Left ventricle myocardium inferior (tissue), 1 donor: ENCODE measurements at places on chromosomes 4 and X. TPM values are rescaled to one million over a fixed set of nuclear protein-coding genes. Genes with fewer than 3 reads are reported as not detected.

DNA sequence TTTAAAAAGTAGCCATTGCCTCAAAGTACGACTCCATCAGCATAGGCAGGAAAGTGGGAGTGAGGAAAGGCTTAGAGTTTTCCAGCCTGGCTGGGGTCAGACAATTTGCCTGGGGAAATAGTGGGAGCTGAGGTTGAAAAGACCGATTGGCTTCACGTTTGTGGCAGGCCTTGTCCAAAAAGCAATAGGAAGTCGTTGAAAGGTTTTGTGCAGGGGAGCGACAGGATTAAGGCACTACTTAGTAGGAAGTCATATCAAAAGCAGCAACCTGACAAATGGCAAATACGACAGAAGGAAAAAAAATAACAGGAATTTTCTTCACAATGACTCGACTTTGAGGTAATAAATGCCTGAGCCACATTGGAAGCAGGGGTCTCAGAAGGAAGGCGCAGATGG lies 691 bp upstream of the EREG start:
- no peak for DNase-seq

DNA sequence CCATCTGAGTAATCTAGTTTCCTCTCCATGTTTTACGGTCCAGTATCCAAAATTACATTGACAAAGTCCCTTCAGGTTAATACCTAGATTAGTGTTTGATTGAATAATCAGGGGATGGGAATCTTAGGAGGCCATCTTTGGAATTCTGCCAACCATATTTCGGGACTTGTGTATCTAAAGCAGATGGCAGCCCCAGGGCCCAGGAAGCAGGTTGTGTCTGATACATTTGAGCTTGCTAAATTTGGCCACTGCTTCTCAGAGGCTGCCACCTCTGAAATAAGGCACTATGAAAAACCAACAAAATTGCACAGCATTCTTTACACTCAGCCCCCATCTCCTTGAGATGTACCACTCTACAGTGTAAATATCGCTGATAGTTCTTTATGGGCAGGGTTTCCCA lies 102.1 kb downstream of the ASB9 start:
- DNase-seq: no peak

The SLITRK4 gene
- total RNA-seq: 0.30 TPM

GRCh38 chr4:163194593-163194992 lies 27.9 kb upstream of the NAF1 start:
- DNase-seq: no peak

- peak; percentile 36 for DNase-seq
Observed at GRCh38 chr4:7766661-7767345, 172.9 kb downstream of the AFAP1 start.

DNA sequence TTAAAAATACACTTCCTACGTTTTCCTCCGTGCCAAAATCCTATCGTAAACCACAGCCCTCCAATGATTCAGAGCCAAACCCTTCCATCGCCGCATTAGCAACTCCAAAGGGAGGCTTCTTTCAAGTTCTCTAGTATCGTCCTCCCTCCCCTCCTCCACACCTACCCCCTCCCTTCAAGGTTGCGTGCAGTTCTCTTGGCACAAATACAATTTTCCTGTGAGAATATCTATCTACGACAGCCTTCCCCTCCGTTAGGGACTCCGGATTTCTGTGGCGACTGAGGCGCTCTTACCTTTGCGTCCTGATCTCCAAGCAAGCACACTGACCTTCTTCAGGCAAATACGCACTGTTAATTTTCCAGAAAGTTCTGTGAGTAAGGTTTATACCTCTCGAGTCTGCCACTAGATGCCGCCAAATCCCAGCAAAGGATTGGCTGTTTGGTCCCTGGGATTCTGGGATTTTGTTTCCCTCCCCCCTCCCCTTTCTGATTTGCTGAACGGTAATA lies 1.2 kb upstream of the MORF4L2 start:
- DNase-seq: peak; percentile 37

DNA sequence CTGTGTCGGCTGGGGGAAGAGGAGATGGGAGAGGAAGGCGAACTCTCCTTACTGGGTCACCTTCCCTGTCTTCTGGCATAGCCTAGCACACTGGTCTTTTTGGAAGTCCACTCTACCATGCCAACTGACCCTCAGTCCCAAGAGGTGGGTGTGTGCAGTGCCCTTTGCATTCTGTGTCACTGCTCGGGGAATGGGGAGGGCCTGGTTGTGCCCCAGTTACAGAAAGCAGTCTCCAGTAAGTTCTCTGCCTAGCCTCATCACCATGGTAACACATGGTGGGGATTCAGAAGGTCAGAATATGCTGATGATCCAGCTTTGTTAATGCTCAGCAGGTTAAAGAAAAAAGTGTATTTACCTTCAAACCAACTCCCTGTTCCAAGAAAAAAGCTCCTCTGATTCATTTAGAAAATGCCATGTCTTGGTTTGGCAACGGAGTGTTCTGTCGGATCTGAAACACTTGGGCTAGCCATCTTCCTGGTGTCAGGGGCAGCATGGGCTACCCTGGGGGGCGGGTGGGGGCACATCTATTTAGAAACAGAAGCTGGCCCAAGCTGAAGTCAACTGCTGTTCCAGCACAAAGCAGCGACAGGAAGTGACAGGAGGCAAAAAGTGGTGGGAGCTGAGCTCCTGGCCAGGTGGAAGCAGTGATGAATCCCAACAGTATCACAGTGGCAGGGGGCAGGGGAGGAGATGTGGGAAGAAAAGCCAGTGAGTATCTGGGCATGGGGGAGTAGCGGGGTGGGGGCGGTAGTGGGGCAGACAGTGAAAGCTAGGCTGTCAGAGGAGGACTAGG lies 37.0 kb downstream of the NSG1 start:
- DNase-seq: no peak

DNA sequence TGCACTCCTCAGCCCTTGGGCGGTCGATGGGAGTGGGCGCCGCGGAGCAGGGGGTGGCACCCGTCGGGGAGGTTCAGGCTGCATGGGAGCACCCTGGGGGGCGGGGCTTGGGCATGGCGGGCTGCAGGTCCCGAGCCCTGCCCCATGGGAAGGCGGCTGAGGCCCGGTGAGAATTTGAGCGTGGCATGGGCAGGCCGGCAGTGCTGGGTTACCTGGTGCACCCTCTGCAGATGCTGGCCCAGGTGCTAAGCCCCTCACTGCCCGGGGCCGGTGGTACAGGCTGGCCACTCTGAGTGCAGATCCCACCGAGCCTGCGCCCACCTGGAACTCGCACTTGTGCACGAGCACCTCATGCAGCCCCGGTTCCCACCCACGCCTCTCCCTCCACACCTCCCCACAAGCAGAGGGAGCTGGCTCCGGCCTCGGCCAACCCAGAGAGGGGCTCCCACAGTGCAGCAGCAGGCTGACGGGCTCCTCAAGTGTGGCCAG lies 556.3 kb downstream of the GALNTL6 start:
- no peak for DNase-seq

DNA sequence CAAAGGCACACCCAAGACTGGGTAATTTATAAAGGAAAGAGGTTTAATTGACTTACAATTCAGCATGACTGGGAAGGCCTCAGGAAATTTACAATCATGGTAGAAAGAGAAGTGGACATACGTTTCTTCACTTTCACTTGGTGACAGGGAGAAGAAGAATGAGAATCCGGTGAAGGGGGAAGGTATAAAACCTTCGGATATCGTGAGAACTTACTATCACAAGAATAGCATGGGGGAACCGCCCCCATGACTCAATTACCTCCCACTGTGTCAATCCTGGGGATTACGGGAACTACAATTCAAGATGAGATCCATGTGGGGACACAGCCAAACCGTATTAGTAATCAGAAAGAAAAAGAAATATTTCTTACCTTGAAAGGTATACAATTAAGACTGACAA lies 782.9 kb upstream of the HS3ST1 start:
- no peak for DNase-seq

GRCh38 chr4:69830560-69831269 lies 29.2 kb downstream of the SULT1E1 start:
- DNase-seq: no peak

GRCh38 chrX:51421972-51422597 lies 74.3 kb downstream of the NUDT11 start:
- DNase-seq: no peak

DNA sequence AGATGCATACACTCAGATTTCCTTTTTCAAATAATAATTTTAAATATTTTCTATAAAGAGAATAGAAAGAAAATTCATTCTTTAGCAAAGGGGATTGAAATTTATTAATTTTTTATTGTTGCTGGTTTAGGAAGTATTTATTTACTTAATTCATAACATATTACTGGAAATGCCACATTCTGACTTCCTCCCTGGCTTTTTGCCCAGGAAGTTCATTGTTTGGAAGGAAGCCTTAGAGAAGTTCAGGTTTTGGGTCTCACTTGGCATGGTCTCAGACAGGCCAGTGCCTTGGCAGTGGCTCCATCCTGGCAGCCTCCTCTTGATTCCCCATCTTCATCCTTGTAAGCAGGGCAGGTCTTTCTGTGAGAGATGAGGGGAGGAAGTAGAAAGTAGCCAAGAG lies 50.5 kb downstream of the IL15 start:
- no peak for DNase-seq

The PLAC8 gene
- total RNA-seq: 1.5 TPM

DNA sequence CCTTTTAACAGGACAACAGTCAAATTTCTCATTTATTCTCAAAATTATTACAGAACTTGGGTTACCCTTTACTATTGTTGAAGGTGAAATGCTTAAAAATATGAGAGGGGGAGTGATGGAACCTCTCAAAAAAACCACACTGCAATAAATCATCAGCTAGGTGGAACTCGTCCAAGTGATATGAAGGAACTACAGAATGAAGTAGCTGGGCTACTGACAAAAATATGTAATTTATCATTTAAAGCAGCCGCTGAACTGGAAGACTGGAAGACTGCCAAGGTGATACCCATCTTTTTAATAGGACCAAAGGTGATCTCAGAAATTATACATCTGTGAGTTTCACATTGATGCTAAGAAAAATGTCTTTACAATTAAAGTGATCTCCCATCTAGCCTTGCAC lies 597.7 kb upstream of the TENM3 start:
- no peak for DNase-seq

GRCh38 chr4:25446611-25447010 lies 69.5 kb downstream of the ANAPC4 start:
- DNase-seq: no peak

The COX7B2 gene
- not detected for total RNA-seq

DNA sequence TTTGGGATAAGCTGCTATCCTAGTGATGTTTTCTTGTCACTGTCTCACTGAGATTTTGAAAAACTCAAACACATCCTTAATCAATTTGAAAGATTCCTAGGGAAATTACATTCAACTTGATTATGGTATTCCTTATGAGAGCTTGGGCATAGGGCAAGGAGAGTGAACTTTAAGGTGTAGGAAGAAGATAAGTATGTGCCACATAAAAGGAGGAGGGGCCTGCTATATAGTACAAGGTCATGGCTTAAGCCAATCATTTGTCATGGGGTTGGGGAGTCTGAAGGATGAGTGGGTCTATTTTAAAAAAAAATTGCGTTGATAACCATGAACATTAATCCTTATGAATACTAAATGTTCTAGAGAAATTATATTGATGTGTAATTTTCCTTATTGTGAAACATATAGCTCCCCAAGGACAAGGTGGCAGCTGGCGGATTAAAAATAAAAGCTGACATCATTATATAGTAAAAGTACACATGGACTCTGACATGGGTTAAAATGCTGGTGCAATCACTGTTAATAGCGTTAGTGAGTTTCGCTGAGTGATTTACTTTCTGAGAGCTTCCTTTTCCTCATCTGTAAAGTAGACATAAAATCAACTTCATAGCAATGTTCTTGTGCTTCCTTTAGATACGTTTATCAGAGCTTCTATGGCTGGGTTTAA lies 17.4 kb downstream of the GALNT7 start:
- no peak for DNase-seq

DNA sequence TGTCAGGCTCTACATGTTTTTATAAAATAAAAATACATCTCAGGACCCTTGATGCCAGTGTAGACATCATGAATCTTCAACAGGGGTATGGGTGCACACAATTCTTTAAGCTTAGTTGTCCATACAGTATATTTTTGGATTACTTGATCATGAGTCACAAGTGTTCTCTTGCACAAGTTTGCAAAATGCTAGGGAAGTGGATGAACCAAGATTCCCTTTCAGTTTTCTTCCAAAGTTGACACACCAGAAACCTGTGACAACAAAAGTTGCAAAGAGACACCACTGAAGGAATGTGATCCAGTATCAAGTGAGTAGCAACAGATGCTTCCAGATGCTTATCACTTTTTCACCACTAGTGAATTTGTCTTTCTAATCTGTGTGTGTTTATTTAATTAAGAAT lies 1021.2 kb downstream of the PCDH7 start:
- DNase-seq: no peak

The CXCL1 gene
- 0.55 TPM for total RNA-seq

DNA sequence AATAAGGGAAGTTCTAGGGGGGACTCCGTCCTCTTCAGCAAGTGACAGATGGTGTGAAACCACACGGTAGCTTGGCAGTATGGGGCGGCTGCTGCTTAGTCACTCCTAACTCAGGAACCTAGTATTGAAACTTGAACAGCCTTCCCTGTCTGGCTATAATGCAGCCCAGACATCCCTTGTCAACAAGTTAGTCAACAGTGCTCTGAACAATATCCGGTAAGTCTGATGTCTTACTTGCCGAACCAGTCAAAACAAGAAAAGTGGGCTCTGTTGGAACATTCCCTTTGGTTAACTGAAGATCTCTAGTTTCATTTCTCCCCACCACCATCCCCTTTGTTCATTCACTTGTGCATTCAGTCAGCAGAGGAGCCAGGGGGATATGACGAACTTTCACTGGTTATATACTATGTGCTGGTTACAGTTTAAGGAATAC lies 18.7 kb upstream of the CXCL13 start:
- DNase-seq: no peak

DNA sequence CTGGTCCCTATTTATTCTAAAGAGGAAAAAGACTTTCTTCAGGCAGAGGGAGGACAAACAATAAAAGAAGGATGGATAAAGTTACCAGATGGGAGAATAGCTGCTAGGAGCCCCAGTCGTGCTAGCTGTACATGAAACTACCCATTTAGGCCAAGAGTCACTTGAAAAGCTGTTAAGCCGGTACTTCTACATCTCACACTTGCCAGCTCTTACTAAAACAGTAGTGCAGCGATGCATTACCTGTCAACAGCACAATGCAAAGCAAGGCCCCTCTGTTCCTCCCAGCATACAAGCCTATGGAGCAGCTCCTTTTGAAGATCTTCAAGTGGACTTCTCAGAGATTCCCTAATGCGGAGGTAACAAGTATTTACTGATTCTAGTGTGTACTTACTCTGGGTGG lies 1138.8 kb downstream of the ARAP2 start:
- no peak for DNase-seq

The IQSEC2 gene
- 17.1 TPM for total RNA-seq

The SLC7A11 gene
- 0.19 TPM for total RNA-seq

- no peak for DNase-seq
Observed at GRCh38 chrX:76228499-76228898, 55.6 kb downstream of the PBDC1 start.

The SPIN2B gene
- 8.4 TPM for total RNA-seq

GRCh38 chr4:93103042-93103441 lies 725.5 kb upstream of the ATOH1 start:
- no peak for DNase-seq

DNA sequence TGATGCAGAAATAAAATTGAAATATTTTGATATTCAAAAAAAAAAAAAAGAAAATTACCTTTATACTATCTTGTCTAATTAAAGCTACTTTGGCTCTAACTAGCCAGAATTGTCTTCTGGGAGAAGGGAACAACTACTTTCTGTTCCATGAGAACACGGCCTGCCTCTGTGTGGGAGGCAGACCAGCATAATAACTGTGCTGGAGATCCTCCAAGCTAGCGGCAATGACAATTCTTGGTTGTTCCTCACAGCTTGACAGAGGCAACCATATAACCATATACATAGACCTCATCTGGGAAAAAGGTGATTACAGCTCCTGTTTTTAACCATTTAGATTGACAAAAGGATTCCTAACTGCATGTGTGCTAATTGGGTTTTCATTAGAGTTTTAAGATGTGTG lies 95.7 kb downstream of the RBMX2 start:
- no peak for DNase-seq

GRCh38 chr4:25884031-25884782 lies 21.4 kb upstream of the SEL1L3 start:
- no peak for DNase-seq
